ENCODE measurements at places on chromosomes 7 and 10.

- DNase-seq: no peak
These were observed 18.6 kb downstream of the NPFFR1 start for GRCh38 chr10:70265032-70265689.

DNA sequence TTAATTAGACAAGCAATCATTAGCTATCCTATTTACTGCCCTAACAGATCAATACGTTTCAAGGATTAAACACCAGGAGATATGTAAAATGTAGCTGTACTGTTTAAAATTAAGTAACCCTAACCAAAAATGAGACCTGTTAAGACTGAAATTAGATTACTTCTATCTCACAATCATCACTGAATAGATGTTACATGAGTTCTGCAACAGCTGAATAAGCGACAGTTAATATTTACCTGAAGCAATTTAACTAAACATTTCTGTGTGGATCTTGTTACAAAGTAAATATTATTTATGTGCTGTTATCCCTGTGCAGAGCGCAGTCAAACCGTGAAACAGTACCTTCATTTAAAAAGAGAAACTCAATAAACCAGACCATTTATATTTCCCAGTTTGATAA, 122.5 kb downstream of the RELN start:
- DNase-seq: no peak

DNA sequence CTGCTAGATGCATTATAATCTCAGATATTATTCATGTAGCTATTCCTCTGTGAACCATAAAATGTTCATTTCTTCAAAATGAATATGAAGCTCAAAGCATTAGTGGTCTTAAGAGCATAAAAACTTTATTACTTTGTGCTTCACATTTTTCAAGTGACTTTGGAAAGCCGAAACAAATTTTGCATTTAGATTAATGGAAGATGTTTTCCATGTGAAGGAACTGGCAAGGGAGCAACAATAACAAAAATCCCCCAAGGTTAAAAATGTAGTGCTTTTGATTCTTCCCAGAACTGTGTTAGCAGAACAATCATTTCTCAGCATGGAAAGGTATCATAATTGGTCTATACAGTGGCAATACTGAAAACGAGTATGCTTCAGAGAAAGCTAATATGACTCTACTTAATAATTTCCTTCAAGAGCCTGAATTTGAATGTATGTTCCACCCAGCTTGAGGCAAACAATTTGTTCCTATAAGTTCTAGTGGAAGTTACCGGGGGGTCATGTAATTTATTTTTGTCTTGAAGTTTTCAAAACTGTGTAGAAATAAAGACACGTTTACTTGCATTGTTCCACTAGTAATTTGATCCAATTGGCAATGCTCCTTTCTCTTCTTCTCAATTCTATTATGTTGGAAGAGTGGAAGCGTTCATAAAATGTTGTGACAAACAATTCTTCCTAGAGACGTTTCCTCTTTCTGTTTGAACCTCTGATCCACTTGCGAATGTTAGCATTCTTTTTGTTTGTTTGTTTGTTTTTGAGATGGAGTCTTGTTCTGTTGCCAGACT, 665.4 kb downstream of the AUTS2 start:
- no peak for DNase-seq

GRCh38 chr10:116356833-116357232, 32.6 kb downstream of the CCDC172 start:
- no peak for DNase-seq

DNA sequence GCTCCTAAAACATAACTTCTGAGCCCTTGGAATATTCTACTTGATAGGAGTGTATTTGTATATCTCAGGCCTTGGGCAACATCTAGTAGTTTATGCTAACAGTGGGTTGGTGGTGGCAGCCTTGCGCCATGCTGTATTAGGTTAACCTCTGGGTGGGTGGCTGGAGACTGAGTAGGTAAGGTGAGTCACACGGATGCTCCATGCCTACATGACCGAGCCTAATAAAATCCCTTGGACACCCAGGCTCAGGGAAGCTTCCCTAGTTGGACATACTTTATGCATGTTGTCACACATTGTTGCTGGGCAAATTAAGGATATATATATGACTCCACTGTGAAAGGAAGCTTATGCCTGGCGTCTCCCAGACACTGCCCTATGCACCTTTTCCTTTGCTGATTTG, 6.0 kb upstream of the DAGLB start:
- DNase-seq: no peak

- DNase-seq: no peak
These were observed 150.6 kb downstream of the AKR1D1 start for GRCh38 chr7:138226745-138227279.

GRCh38 chr10:62069452-62070178, 168.1 kb downstream of the ARID5B start:
- DNase-seq: no peak

GRCh38 chr10:29465384-29465783, 169.4 kb downstream of the SVIL start:
- DNase-seq: peak; percentile 9

GRCh38 chr7:51543801-51544553, 227.4 kb upstream of the COBL start:
- DNase-seq: no peak

- DNase-seq: no peak
These were observed 21.6 kb downstream of the PTER start for GRCh38 chr10:16458166-16458955.

DNA sequence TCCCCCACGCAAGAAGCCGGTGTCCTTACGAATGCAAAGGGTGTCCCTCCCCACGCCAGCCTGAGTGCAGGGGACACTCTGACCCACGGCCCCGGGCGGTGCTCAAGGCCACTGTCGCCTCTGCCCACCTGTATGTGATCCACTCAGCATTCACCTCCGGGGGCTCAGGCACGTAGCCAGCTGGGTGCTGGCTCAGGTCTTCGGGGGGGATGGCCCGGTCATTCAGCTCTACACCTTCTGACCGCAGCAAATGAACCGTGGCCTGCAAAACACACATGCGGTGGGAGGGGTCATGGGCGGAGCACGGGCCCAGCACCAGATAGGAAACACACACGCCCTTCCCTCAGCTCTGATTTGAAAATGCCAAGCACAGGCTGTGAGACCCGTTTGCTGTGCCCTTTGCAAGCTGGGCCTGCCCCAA, 25.9 kb downstream of the CFAP46 start:
- no peak for DNase-seq

- no peak for DNase-seq
These were observed 88.0 kb upstream of the MALRD1 start for GRCh38 chr10:18960466-18961079.

GRCh38 chr7:8490391-8491045, 57.1 kb downstream of the NXPH1 start:
- no peak for DNase-seq

DNA sequence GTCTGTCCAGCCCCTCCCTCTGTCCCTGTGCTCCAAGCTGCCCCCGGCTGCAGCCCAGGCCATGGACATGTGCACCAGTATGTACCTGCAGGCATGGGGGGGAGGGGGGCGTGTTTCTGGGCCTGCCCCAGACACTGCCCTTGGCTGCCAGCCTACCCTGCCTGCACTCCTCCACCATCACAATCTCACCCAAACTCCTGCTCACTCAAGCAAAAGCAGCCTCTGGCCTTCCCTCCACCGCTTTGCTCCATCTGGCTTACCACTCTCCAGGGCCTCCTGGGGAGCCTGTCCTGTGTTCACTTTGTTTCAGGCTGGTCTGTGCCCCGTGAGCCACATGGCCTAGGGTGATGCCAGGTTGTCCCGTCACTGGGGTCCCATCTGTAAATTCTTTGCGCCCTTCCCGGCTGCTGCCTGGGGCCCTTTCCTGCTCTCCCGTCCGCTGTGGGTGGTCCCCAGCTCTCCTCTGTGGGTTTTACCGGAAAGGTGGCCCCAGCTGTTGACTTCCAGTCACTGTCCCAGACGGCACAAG, 33.3 kb upstream of the PPIF start:
- no peak for DNase-seq

DNA sequence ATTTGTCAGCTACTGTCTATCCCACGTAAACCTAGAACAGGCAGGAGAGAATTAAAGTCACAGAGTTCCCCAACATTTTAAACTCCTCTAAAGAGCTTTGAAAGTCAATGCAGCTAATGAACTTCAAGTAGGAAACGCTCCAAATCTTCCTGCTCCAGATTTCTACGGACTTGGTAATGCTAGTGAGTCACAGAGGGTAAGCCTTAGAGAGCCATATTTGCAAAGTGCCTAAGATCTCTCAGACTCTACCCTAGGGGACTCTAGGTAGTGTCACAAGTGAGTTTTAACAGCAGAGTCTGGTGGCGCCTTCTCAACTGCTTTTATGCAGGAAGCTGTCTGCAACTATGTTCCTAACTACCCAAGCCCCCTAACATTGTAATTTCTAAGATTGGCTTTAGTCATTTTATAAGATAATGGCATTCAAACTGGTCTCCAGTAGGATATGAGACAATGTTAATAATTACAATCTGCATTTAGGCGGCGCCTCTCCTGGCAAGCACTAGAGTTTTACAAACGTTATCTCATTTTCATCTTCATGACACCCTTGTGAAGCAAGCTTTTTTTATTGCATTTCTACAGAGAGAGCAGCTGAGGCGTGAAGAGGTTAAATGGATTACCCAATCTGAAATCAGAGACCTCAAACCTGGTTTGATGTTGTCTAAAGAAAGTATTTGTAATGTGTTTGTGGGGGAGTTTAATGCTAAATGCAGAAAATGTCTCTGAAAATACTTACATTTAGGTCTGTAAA, 22.0 kb upstream of the FZD1 start:
- DNase-seq: no peak

DNA sequence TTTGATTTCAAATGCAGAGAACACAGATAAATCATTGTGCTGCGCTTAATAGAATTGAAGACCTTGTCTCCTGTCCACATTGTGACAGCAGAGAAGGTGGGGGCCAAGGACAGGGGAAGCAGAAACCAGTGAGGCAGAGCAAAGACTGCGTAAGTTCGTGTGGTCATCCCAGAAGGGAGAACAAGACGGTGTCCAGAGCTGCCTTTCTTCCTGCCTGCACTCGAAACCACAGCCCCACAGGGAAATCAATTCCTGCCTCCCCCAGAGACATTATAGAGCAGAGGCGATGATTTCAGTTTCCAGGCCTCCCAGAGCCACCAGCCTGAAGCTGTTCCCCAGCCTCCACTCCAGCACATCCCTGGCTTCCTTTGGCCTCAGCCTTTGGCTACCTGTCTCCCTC, 39.7 kb upstream of the UCN3 start:
- no peak for DNase-seq

DNA sequence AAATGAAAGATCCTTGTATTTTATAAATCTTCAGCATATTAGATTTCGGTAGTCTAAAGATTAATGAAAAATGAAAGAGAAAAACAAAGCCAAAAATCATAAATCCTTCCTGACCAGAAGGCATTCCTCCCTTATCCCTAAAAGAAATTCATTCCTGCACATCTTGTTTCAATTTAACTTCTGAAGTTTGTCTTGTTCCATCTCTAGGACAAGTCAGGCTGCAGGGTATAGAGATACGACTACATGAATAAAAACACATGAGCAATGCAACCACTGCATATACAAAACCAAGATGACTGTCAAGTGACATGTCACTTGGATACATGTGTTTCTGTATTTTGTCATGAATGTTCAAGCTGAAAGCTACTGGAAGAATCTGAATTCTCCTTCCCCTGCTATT, 214.9 kb downstream of the JAZF1 start:
- no peak for DNase-seq

GRCh38 chr7:128131731-128132130, 100.5 kb upstream of the LRRC4 start:
- no peak for DNase-seq

- no peak for DNase-seq
These were observed 550.0 kb downstream of the TNS3 start for GRCh38 chr7:47031786-47032535.

DNA sequence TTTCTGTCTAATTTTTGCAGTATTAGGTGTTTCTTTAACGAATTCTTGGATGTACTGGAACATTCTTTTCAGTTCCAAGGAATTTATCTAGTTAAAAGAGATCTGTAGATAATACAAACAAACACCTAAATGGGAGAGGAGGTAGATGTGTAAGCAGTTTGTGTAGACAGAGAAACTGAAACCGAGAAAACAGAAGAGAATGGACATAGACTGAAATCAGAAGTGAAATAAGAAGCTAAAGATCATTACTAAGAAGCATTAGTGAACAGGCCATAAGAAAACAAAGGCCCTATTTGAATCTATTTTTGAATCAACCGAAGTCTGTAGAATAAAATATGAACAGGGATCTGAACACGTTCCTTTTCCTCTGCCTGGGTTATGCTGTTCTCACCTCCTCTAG, 26.5 kb upstream of the TMEM229A start:
- no peak for DNase-seq

DNA sequence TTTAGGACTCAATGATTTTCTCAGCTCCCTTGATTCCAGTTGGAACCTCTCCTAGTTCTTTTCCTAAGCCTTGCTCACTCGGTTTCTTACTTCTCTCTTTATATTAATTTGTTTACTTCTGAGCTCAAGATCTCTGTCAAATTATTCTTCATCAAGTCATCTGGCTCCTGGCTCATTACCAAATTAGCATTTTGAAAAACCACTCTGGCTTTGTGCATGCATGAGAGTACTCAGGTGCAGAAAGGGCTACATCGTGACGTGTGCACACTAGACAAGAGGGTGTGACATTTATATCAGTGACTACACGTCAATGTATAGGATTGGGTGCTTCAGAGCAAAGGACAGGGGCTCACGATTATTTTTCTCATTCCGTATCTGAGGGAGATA, 645.7 kb upstream of the DPP6 start:
- DNase-seq: no peak

DNA sequence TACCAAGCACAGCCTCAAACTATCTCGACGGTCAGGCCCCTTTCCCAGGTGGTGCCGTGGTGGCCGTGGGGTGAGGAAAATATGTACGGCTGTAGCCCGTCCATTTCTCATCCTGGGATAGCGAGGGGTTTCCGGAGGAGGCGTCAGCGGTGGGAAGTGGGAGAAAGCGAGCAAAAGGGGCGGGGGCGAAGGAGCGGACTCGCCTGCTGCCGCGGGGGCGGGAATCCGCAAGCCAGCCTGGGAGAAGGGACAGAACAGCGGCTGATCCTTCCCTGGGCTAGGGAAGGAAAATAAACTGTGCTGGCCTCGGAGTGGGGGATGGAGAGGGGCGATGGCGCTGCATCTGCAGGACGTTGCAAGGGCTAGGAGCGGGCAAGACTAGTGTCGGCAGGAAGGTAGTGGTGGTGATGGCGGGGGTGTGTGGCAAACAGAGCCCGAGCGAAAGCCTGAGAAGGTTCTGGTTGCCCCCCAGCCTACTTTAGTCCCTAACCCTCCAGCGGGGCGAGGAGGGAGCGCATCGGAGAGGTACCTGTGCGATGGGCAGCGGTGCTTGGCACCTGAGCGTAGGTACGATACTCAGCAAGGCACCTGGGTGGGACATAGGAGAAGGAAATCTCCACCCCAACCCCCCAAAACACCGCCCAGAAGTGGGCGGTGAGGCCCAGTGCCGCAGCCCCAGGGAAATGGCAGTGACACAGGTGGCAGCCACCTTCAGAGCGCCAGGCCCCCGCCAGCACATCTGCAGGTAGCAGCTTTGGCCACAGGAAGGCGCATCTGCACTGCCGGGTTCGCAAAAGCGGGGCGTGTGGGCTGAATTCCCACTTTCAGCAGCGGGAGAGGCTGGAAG, 49.9 kb upstream of the STEAP1B start:
- no peak for DNase-seq

GRCh38 chr7:27303026-27303425, 60.4 kb downstream of the EVX1 start:
- no peak for DNase-seq

GRCh38 chr10:67662415-67662814, 33.6 kb downstream of the CTNNA3 start:
- DNase-seq: no peak

All from right forelimb (tissue), 1 donor.